ENCODE measurements at places on chromosomes 4 and X.

DNA sequence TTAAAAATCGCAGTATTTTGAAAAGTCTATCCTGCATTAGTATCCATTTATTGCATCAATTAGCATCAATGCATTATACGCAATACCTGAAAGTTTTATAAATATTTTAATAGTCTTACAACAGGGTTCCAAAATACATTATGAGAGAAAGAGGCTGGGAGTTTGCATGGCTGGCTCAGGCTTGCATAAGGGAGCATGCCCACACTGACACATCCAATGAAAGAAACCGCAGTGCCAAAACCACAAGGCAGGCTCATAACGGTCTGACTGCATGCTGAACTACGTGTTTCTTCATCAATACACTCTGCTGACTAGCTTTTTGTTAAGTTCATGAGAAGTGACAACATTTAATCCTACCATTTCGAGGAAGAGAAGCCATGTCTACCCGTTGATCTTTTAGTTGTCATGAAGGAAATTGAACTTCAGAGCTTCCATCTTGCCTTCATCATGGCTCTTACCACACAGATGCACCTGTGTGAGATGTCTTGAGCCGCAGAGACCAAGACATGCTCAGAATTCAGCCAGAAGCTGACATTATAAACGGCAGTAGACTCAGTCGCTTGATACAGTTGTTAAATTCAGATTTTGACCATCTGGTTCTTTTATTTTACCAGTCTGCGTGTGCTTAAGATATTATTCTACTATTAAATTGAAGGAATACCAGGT, 168.8 kb upstream of the FRG1 start:
- no peak for DNase-seq

DNA sequence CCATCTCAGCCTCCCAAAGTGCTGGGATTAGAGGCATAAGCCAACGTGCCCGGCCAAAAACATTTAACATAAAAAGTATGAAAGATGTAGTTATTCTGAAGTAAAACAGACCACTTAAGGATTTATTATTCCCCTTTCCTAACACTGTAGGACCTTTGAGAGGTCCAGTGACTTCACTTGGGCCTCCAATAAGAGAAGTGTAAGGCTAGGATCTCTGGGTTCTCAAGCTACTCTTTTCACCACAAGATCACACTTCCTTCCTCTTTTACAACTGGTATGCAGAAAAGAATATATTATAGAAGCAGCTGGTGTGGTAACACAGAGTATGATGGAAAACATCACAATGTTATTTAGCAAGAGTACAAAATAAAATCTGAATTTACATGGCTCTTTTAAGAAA, 30.2 kb upstream of the CCNG2 start:
- no peak for DNase-seq

DNA sequence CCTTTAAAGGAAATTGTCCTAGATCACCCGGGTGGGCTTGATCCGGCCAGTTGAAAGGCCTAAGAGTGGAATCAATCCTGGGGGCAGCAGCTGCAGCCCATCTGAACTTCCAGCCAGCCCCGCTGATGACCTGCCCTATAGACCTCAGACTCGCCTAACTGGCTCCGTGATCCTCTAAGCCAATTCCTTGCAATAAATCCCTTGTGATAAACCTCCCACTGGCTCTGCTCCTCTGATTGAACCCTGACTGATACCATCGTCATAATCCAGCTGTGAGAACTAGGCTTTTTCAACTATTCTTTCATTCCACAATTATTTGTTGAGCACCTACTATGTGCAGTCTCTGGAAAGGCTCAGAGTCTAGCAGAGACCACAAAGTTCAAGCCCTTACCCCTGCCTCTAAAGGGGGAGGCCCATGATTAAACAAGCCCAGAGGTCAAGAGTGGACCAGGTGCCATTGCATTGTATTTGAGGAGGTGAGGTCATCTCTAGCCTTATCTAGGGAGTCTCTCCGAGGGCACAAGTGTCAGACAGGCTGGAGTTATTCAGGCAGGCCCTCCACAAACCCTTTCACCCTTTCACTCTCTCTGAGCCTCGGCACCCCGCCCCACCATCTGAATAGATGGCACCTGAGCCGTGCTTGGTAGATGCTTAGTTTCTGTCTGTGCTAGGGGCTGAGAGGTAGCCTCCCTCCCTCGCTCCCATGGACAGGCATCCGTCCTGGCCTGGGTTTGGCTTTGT, 20.5 kb upstream of the GPR78 start:
- no peak for DNase-seq

DNA sequence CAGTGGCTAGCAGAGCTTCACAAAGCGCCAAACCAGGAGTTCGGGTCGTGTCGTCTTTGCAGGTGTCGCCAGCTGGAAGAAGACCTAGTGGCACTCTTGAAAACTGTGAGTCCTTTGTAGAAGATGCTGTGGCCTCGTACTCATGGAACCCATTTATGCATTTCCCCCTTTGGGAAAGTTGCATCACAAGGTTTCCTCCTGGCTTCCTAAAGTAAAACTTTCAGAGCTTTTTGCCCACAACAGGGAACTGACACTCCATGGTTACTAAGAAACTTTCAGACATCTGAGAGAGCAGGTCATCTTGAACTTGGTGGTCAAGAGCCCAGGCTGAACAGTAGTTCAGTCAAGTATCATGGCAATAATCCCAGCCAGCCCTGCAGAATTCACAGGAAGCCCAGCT, 15.9 kb upstream of the NOCT start:
- no peak for DNase-seq

DNA sequence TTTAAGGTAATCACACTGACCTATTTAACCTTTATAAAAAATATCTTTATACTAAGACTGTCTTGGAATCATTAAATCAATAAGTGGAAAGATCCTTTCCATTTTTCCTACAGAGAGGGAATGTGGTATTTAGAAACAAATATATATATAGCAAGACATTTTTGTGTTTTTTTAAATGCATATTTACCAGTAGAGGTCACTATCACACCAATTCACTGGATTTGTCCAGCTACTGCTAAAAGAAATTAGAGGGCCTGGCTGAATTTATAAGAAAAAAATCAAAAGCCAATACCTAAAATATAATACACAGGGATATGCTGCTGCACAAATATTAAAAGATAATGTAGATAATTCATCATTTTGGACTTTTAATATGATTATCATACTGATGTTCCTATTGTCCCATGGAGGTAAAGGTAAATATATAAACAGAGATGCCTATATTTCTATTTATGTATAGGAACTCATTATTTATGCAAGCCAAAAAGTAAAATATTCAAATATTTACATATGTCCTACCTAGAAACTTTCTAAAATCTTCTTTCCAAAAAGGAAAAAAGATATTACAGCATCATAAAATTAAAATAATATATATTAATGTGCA, 69.5 kb downstream of the PDE5A start:
- DNase-seq, result no peak

GRCh38 chrX:39011454-39012221, 210.4 kb downstream of the MID1IP1 start:
- DNase-seq, result no peak

DNA sequence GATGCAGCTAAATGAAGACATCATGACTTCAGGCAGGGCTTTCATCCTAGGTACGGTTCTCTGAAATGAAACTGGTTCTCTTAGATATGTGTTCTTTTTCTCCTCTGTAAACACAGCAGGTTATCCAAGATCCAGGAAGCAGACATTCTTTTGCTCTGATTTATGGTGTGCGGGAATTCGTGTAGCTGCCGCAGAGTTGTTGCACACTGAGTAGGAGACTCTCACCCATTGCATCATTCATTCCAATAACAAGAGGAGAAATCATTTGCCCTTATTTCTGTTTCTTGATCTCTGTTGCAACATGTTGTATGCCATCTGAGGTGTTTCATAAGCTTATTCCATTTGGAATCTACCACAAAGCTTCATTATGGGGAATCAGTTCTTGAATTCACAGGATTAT, 133.6 kb upstream of the VCX2 start:
- DNase-seq, result no peak

- DNase-seq, result no peak
These were observed 83.8 kb downstream of the SMARCA5 start for GRCh38 chr4:143597276-143597675.

DNA sequence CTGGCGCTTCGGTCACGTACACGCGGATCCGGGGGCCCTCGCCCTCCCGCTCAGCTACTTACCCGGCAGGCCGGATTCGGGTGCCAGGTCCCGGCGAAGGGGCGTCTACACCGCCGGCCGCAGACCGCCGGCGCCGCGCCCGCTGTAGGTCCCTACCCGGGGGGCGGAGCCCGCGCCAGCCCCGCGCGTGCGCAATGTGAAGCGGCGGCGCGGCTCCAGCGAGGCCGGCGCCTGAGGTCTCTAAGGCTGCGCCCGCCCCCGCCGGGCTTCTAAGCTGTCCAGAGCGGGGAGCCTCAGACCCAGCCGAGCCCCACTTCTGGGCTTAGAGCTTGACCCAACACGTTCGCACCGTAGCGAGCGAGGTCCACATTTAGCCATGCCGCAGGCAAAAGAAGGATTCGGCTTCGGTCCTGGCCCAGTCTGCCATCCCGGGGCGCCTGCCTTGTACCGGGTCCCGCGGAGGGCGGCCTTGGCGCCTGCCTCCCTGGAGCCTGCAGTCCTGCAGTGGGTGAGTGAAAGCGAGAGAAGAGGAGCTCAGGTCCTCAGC, at the start of gene ZNF518B:
Gene ZNF518B, minus strand, starts transcription at position 172 of the 547 bp plus-strand sequence. CDS start 11,098 bp downstream, outside the sequence.
- DNase-seq, result peak; percentile 45

DNA sequence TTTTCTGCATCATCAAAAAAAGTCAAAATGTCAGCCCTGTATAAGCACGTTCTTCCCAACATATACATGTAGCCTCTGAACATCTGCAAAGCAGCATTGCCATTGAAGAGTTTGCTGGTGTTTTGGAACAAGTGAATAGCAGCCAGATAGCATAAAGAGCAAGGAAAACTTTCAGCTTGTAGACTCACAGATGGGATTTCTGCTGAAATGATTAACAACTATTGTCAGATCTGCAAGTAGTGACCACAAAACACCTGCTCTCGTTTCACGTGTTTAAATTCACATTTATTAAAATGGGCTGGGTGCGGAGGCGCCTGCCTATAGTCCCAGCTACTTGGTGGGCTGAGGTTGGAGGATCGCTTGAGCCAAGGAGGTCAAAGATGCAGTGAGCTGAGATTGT, 123.7 kb downstream of the SPRY1 start:
- no peak for DNase-seq

GRCh38 chr4:8645753-8646124, 53.2 kb downstream of the CPZ start:
- no peak for DNase-seq

DNA sequence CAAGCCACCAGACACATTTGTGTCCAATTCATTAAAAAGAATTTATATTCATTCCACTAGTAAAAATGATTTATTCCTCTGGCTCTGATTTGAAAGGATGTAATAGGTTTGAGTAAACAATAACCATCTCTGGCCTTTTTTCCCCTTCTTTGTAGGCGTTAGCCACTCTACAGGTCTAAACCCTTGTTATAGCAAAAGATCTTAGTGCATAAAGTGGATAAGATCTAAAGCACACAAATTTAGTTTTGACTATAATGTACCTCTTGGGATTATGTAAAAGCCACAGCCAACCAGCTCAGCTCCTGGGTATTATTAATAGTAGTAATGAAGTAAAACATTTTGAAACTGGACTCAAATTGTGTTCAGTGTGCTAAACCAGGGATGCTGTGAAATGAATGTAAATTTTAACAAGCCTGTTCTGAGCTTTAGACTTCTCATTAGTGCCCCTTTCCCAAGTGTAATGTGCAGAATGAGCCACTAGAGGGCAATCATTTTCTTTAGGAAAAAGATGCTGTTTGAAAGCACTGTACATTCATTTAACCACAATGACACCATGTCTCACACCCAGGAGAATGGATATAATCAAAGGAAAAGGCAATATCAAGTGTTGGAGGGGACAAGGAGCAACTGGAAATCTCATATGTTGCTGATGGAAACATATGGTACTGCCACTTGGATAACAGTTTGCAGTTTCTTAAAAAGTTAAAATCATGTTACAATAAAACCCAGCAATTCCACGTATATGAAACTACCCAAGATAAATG, 69.7 kb downstream of the KLHL8 start:
- DNase-seq, result peak; percentile 1

Data from stimulated activated CD8-positive, alpha-beta memory T cell treated with anti-CD3 and anti-CD28 coated beads, Interleukin-7, amount 100 ng/mL, for 1 hour (primary cell).